ENCODE measurements at places on chromosomes 5 and 9. TPM values are rescaled to one million over a fixed set of nuclear protein-coding genes. Genes with fewer than 3 reads are reported as not detected.

LHFPL2 gene
- total RNA-seq, result 0.08 TPM

FRMD3 gene
- 0.37 TPM for total RNA-seq

SLC25A48 gene
- not detected for total RNA-seq

PCDHB7 gene
- total RNA-seq, result not detected

PCDHGA8 gene
- 0.03 TPM for total RNA-seq

CDH9 gene
- not detected for total RNA-seq

DOCK8 gene
- total RNA-seq, result 122 TPM

PCDHB14 gene
- not detected for total RNA-seq

OXCT1 gene
- 84.4 TPM for total RNA-seq

HRH2 gene
- total RNA-seq, result 94.7 TPM

GRXCR2 gene
- total RNA-seq, result not detected

TMEM245 gene
- total RNA-seq, result 29.4 TPM

TSSK1B gene
- total RNA-seq, result not detected

ANKRD34B gene
- total RNA-seq, result not detected

TAF11L10 gene
- total RNA-seq, result not detected

PCDHGA4 gene
- total RNA-seq, result 0.21 TPM

PPP2R2B gene
- total RNA-seq, result not detected

DENND1A gene
- total RNA-seq, result 22.8 TPM

DDX31 gene
- total RNA-seq, result 32.1 TPM

IL13 gene
- 308 TPM for total RNA-seq

PPIC gene
- total RNA-seq, result not detected

MARCOL gene
- not detected for total RNA-seq

TMOD1 gene
- total RNA-seq, result 0.81 TPM

CCDC192 gene
- not detected for total RNA-seq

GHR gene
- total RNA-seq, result not detected

GCNT4 gene
- total RNA-seq, result 0.67 TPM

LOX gene
- not detected for total RNA-seq

TMEM232 gene
- 0.61 TPM for total RNA-seq

SCGB3A2 gene
- not detected for total RNA-seq

RNF180 gene
- total RNA-seq, result not detected

OTP gene
- total RNA-seq, result not detected

CBY3 gene
- 0.66 TPM for total RNA-seq

FOXI1 gene
- total RNA-seq, result not detected

MRPL50 gene
- total RNA-seq, result 16.3 TPM

ANKRD55 gene
- total RNA-seq, result 1.0 TPM

UBE2D2 gene
- total RNA-seq, result 265 TPM

TTC23L gene
- total RNA-seq, result not detected

EQTN gene
- not detected for total RNA-seq

NSUN2 gene
- total RNA-seq, result 149 TPM

FOXD4L3 gene
- total RNA-seq, result not detected

COL27A1 gene
- total RNA-seq, result 7.4 TPM

SPINK13 gene
- total RNA-seq, result not detected

NR6A1 gene
- total RNA-seq, result 1.7 TPM

TCF7 gene
- 77.2 TPM for total RNA-seq

SHOC1 gene
- not detected for total RNA-seq

PROB1 gene
- total RNA-seq, result 9.3 TPM

FGF18 gene
- total RNA-seq, result 0.21 TPM

TMC1 gene
- total RNA-seq, result not detected

GARIN3 gene
- 0.31 TPM for total RNA-seq

CTNNAL1 gene
- total RNA-seq, result 24.8 TPM

OR1Q1 gene
- total RNA-seq, result not detected

PDE4D gene
- total RNA-seq, result 50.6 TPM

PLPP7 gene
- 0.10 TPM for total RNA-seq

C9orf153 gene
- not detected for total RNA-seq

PCDHB10 gene
- total RNA-seq, result not detected
